Endodermal cell (in vitro differentiated cells): ENCODE measurements at places on chromosomes 16 and 17.

GRCh38 chr17:32962320-32962711, 29.3 kb upstream of the SPACA3 start:
- no peaks in the 10 kb centered on the region for H3K27me3 ChIP-seq
- no peak overlapping the region for H3K27ac ChIP-seq
- DNase-seq, result no peak
- no peak overlapping the region for H3K4me3 ChIP-seq
- H3K36me3 ChIP-seq, result no peaks in the 10 kb centered on the region

DNA sequence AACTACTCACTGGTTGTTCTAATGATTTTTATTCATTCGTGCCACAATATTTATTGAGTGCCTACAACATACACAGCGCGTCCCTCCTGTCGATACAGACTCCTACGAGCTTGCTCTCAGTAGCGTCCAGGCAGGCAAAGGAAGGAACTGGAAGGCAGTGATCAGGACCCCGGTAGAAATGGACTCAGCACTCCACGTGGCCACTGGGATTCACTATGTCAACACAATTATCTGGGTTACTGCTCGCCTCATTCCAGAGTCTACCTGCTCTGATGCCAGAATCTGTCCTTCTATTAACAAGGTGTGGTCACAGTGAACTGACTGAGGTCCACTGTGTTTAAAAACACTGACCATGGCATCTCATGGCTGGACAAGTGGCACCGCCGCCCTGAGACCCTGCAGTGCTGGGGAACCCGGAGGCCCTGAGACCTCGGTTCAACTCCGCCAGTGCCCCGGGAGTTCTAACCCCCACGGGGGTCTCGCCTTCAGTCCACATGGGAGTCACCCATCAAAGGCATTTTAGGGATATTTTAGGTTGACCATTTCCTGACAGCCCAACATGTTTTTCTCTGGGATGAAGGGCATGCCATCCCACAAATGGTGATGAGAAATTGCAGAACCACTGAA, 71.4 kb downstream of the ZFHX3 start:
- no peaks in the 10 kb centered on the region for H3K36me3 ChIP-seq
- DNase-seq, result no peak
- H3K4me1 ChIP-seq, result no peaks in the 10 kb centered on the region

- peaks cover 87% of the 10 kb centered on the region for H3K27me3 ChIP-seq
- no peaks in the 10 kb centered on the region for H3K4me1 ChIP-seq
- DNase-seq, result peak; percentile 76
- no peaks in the 10 kb centered on the region for H3K36me3 ChIP-seq
- peak within 1 kb of the TSS; percentile 69 for H3K4me3 ChIP-seq
Measured at GRCh38 chr16:66844342-66845079, at the start of gene CA7. Gene CA7 (plus strand): TSS chr16:66844414. CDS start chr16:66844488, 74 bp downstream.

DNA sequence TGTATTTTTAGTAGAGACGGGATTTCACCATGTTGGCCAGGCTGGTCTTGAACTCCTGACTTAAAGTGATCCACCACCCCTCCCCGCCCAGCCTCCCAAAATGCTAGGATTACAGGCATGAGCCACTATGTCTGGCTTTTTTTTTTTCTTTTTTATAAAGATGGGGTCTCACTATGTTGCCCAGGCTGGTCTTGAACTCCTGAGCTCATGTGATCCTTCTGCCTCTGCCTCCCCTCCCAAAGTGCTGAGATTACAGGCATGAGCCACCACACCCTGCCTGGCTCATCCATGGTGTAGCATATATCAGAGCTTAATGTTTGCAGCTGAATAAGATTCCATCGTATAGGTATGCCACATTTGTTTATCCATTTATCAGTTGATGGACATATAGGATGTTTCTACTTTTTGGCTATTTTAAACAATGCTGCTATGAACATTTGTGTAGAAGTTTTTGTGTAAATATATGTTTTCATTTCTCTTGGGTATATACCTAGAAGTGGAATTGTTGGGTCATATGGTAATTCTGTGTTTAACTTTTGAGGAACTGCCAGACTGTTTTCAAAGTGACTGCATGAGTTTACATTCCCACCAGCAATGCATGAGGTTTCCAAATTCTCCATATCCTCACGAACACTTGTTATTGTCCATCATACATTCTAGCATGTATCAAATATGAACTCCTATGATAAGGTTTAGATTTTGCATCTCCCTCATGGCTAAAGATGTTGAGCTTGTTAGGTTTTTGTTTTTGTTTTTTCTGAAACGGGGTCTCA, 55.7 kb upstream of the HAS3 start:
- DNase-seq, result no peak
- H3K4me3 ChIP-seq, result no peak overlapping the region
- no peaks in the 10 kb centered on the region for H3K27me3 ChIP-seq
- no peaks in the 10 kb centered on the region for H3K36me3 ChIP-seq

DNA sequence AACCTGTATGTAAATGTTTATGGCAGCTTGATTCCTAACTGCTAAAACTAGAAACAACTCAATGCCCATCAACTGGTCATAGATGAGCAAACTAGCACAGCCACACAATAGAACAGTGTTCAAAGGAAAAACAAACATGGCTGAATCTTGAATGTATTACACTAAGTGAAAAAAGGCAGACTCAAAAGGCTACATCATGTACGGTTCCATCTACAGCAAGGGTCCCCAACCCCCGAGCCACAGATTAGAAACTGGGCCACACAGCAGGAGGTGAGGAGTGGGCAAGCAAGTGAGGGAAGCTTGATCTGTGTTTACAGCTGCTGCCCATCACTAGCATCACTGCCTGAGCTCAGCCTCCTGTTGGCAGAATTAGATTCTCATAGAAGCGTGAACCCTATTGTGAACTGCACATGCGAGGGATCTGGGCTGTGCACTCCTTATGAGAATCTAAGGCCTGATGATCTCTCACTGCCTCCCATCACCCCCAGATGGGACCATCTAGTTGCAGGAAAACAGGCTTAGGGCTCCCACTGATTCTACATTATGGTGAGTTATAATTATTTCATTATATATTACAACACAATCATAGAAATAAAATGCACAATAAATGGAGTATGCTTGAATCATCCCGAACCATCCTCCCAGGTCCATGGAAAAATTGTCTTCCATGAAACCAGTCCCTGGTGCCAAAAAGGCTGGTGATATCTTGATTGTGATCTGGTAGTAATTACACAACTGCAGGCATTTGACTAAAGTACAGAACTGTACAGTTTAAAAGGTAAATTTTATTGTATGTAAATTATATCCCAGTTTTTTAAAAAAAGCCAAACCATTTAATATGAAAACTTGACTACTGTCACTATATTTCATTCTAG, 7.7 kb downstream of the CEP20 start:
- DNase-seq, result no peak
- no peak overlapping the region for H3K27ac ChIP-seq
- no peaks in the 10 kb centered on the region for H3K27me3 ChIP-seq
- H3K4me1 ChIP-seq, result no peaks in the 10 kb centered on the region
